ENCODE measurements at places on chromosomes 4 and X.
A peak's percentile ranks its signal among the peaks of the same experiment; 100 is the strongest.

GRCh38 chr4:114588305-114588704, 10.3 kb upstream of the UGT8 start:
- DNase-seq: no peak

DNA sequence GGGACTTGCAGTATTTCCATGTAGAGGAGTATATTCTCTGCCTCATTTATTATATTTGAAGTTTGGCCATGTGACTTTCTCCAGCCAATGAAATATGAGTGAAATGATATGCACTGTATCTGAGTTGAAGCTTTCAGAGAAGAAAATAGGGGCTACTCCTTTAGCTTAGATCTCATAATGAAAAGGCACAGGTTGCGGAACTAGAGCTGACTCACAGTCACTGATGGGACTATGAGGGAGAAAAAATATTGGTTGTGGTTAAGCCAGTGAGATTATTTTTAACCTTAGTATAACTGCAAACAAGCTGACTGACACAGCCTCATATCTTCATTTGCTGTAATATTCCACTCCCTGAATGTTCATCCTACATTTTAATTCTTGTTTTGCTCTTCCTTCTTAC, 1104.3 kb downstream of the RPA4 start:
- DNase-seq: no peak

GRCh38 chr4:164439037-164439436, 314.9 kb upstream of the SMIM31 start:
- DNase-seq: no peak

- DNase-seq: no peak
Measured at GRCh38 chr4:120902925-120903324, 19.6 kb downstream of the PRDM5 start.

- DNase-seq: no peak
Measured at GRCh38 chrX:3393581-3394111, 47.2 kb upstream of the MXRA5 start.

DNA sequence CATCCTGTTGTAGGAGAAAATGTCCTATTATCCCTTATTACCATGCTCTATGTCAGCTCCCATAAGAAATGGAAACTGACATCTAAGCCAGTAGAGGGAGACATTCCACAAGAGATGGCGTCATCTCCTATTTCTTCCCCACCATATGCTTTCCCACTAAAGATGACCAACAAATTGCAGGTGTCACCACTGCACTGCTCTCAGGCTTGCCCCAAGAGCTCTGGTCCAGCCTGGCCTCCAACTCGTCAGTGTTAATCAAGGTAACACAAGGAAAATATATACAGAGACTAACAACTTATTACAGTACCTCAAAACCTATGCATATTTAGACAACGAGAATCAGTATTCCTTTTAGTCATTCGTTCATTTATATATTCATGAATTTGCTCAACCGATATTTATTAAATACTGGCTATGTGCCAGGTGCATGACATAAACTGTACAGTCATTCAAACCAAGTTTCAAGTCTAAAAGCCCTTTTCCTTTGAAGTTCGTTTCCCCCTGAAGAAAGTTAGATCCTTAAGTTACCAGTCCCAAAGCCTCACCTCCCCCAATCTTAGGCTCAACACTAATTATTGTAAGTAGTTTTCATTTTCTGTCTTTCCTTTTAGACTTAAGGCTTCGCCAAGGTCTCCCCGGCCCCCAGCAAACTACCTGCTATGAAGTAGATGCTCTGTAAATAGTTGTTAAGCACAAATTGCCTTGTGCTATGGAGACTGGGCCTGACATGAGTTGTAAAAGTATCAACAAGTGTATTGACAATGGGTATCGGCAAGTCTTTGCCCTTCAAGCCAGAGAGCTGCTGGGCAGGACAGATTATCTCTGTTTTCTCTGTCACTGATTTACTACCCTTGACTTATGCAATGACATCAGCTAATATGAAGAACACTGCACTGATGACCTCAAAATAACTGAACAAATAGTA, 3.1 kb upstream of the FGB start:
- DNase-seq: peak; percentile 6

GRCh38 chr4:20251031-20251795, 492 bp upstream of the SLIT2 start:
- DNase-seq: no peak

DNA sequence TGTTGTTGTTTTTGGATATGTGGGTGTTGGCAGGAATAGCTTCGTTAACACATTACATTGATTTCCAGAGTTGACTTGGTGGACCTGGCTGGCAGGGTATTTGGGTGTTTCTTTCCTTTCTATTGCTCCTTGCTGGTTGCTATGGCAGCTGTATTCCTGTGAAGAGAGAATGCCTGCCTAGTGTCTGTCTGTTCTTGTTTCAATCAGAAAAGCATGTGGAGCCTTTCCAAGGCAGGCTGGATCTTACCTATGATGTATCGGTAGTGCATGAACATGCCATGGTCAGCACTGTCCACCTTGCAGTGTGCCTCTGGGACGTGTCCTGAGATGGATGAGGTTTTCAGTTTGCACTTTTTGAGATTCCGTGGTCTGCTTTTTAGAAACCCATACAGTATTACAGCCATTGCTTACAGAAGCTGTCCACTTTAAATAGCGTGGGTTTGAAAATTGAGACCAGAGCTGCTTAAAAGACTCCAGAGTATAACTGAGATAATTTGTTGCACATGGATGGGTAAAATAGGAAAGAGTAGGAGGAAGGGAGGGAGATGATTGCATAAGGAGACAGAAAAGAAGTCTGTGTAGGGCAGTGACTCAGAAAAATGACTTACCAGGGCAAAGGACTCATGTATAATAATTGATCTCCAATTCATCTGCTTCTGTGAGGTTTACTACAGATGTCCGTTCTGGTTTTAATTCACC, 20.0 kb upstream of the AADAT start:
- no peak for DNase-seq

GRCh38 chrX:40975951-40976350, 109.3 kb upstream of the USP9X start:
- no peak for DNase-seq

DNA sequence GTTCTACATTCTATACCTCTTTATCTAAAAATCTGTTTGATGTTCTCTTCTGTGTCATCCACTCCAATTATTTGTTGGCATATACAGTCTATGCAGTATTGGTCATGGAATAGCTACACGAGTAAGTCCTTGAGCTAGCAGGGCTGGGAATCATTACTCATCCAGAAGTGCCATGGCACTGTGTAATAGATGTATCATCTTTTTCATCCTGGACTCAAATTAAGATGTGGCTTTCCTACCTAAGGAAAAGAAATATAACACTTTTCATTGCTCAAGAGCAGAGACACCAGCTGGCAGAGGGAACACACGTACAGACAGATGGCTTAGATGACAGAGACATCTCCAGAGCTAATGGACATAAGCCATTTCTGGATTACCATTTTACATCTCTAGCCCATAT, 159.8 kb downstream of the FAM13A start:
- no peak for DNase-seq

DNA sequence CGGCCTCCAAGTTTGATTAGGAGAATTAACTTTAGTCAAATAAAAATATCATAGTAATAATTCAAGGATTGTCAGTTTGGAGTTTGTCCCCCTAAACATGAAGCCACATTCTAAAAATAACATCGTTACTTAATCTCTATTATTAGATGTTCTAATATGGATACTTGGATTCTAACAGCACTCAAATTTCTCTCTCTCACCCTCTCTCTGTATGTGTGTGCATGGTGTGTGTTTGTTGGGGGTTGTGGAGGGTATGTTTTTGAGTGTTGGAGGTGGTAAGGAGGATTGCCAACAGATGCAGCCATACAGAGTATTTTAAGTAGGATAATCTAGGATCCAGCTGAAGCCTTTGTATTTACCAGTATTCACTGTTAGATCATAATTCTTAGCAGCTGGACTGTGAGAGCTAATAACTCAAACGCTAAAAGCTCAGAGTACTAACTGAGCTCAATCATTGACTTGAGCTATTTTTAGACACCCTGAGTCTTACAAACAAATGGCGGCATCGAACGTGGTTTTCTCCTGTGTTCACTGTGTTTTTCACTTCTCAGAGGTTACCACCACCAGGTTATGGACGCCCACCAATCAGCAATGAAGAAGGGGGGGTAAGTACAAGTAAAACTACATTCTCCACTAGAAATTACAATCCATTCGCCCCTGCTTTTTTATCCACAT, 8.8 kb downstream of the ENAM start:
- no peak for DNase-seq

GRCh38 chrX:102902355-102902754, 34.7 kb upstream of the RAB40AL start:
- DNase-seq: no peak

GRCh38 chr4:6917461-6918271, 8.0 kb downstream of the TBC1D14 start:
- peak; percentile 81 for DNase-seq

GRCh38 chr4:140930557-140930956, 174.4 kb upstream of the TBC1D9 start:
- DNase-seq: no peak

DNA sequence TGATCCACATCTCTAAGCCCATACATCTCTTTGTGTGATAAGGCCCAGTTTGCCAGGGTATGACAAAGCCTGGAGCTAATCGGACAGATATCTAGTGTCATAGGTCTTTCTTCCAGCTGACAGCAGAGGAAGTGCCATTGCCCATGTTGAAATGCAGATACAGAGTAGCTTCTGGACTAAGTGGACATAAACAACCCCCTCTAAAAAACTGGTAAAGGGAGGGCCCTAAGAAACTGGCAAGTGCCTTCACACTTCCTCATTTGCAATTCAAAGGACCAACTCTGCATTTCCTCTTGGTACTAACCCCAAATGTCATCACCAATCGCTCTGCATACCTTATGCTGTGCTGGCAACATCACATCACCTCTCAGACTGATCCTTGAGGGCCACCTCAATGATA, 20.8 kb downstream of the ARHGEF6 start:
- peak; percentile 46 for DNase-seq

DNA sequence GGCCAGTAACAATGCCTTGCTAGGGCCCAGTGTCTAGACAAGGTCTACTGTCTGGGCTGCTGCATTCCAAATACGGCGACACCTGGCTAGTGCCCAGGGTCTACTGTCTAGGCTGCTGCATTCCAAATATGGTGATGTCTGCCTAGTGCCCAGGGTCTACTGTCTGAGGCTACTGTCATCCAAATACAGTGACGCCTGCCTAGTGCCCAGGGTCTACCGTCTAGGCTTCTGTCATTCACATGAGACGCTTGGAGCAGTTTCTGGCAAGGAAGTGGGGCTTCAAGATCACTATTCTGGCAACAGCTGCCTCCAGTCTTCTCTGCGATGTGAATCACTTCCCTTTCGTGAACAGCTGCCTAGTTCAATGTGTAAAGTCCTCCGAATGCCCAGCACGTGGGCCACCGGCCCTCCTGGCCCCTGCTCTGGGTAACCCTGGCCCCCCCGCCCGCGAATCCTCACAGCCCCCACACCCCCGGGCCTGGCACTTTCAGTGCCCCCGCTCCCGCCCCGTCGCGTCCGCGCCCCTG, 12.7 kb downstream of the ACOX3 start:
- no peak for DNase-seq

- DNase-seq: no peak
Measured at GRCh38 chr4:182644683-182645050, 272.5 kb downstream of the DCTD start.

GRCh38 chrX:140157611-140158010, 192.3 kb upstream of the CXorf66 start:
- no peak for DNase-seq

- no peak for DNase-seq
Measured at GRCh38 chr4:35038079-35038805, 1206.1 kb downstream of the ARAP2 start.

DNA sequence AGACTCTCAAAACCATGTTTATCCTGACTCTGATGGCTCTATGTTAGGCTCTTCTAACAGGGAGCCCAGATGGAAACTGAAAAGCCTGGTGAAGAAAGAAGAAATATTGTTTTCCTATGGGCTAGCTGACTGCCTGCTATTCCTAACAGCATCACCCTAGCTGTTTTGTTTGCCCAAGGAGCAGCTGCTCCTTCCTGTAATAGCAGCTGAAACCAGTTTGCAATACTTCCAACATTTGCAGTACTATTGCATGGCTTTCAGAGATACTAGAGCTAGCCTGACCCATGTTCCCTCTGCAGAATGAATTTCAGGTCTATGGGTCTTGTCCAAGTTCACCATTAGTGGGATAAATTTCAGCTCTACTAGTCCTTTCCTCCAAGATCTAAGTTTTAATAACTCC, 495.2 kb downstream of the INPP4B start:
- no peak for DNase-seq
